Heart right ventricle (tissue), 16 donors: ENCODE measurements at places on chromosomes 16 and 17. TPM values are rescaled to one million over a fixed set of nuclear protein-coding genes. Genes with fewer than 3 reads are reported as not detected.

The SYT17 gene
- 0.20 TPM for total RNA-seq

GRCh38 chr17:74678541-74678940, 34.2 kb downstream of the CD300LF start:
- no peak for DNase-seq

GRCh38 chr17:44941712-44942331, 5.8 kb downstream of the KIF18B start:
- no peak for DNase-seq

DNA sequence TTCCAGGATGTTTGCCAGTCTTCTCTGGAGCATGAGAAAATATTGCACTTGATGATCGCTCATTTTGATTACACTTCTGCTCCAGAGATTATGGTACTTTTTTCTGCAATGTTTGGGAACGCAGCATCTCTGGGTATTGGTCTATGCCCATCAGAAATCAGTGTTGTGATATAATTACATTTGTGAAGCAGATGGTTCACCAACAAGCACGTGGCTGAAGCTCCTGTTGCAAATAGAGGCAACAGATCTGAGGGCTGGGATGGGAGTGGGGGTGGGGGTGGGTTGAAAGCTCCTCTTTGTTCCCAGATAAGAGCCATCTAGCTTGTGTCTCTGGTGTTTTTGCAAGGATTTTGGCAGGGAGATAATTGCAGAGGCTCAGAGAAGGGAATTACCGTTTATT, 252.3 kb downstream of the SHISA9 start:
- DNase-seq = no peak

GRCh38 chr16:2033057-2033908, 6.6 kb downstream of the NHERF2 start:
- peak; percentile 81 for DNase-seq

- DNase-seq = no peak
These were observed 10.0 kb downstream of the SOCS1 start for GRCh38 chr16:11245988-11246387.
